ENCODE measurements at places on chromosomes 16 and 17.

GRCh38 chr16:28280881-28281836, 11.2 kb upstream of the SBK1 start:
- no peak for DNase-seq

GRCh38 chr17:2090210-2090641, 35.3 kb downstream of the HIC1 start:
- DNase-seq = no peak

GRCh38 chr16:20348365-20349185, 3.9 kb downstream of the UMOD start:
- no peak for DNase-seq

GRCh38 chr16:84043486-84044117, 1.0 kb upstream of the SLC38A8 start:
- no peak for DNase-seq

GRCh38 chr17:50198026-50198669, 3.3 kb downstream of the COL1A1 start:
- DNase-seq = no peak

DNA sequence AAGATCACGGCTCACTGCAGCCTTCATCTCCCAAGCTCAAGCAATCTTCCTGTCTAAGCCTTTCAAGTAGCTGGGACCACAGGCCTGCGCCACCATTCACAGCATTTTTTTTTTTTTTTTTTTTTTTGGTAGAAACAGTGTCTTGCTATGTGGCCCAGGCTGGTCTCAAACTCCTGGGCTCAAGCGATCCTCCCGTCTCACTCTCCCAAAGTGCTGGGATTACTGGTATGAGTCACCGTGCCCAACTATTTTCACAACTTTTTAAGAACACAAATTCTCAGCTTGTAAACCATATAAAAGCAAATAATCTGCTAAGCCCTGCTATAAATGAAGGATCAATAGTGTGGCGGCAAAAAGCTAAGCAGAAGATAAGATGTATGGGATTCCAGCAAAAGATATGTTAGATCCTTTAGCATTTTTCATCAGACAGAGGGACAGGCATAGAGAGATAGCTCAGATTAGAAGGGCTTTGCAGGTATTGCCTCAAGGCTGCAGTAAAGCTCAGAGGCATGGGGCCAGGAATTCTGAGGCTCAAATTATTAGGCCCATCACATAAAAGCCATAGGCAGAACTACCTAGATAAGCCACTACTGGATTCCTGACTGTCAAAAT, 55.1 kb downstream of the EMP2 start:
- DNase-seq = no peak

DNA sequence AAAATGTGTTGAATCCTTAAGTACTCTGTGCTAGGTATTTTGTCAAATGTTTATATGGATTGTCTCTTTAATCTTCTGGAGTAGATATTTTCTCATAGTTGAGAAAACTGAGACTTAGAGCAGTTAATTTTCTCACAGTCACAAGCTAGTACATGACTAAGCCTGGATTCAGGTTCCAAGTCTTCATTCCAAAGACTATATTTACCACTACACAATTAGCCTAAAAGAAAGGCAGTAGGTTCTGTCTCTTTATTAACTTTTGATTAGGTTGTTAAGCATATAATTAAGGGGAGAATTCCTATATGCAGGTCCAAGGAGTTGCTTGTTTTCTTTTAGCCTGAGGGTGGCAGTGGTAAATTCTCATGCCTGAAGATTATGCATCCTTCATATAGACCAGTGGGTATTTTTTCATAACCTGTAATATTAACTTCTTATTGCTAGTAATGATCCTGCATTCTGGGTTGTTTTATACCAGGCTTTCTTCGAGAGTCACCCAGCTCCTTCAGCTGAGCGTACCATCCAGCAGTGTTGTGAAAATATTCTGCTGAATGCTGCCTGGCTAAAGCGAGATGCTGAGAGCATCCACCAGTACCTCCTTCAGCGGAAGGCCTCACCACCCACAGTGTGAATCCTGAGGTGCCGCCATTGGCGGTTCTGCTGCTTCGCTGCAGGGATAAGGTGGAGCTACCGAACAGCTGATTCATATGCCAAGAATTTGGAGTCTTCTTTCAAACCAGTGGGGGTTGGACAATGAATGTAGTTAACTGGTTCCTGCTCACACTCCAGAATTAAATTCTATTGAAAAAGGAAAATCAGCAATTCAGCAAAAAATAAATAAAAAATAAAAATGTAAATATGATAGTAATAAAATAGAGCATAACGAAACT, 28.2 kb upstream of the KPNB1 start:
- DNase-seq = no peak

DNA sequence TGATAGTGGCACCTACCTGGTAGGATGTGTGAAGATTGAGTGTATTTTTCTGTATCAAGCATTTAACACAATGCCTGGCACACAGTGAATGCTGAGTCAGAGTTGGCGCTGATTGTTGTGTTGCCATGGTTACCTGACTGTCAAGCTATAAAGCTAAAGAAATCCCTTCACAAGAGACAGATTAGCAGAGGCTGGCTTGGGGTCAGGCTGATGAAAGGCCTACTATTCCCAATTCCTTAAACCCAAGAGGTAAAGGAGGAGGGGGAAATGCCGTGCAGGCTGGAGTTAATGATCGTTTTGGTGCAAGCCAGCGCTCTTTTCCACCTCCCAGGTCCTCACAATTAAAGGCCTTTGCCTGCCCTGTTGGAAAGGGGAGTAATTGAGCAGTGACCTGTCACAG, 5.9 kb downstream of the CLEC19A start:
- no peak for DNase-seq

- DNase-seq = no peak
Measured at GRCh38 chr16:85961988-85962915, 63.3 kb downstream of the IRF8 start.

- DNase-seq = no peak
Measured at GRCh38 chr16:12296991-12297390, 320.5 kb downstream of the SNX29 start.

DNA sequence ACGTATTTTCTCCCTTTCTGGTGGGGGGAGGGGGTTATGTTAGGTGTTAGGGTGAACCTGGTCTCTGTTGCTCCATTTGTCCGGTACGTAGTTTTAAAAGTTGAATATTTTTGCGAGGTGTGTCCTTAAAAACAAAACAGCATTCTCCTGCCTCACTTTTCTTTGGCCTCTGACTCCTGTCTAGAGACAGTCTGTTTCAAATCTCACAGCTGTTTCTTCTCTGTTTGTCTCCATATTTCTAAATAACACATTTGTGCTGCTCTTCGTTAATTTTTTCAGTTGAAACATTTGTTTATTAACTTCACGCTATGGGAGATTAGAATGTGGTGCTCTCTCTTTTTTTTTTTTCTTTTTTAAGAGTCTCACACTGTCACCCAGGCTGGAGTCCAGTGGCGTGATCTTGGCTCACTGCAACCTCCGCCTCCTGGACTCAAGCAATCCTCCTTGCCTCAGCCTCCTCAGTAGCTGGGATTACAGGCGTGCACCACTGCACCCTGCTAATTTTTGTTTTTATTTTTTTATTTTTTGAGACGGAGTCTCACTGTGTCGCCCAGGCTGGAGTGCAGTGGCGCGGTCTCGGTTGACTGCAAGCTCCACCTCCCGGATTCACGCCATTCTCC, 31.7 kb downstream of the RPA1 start:
- DNase-seq = no peak

DNA sequence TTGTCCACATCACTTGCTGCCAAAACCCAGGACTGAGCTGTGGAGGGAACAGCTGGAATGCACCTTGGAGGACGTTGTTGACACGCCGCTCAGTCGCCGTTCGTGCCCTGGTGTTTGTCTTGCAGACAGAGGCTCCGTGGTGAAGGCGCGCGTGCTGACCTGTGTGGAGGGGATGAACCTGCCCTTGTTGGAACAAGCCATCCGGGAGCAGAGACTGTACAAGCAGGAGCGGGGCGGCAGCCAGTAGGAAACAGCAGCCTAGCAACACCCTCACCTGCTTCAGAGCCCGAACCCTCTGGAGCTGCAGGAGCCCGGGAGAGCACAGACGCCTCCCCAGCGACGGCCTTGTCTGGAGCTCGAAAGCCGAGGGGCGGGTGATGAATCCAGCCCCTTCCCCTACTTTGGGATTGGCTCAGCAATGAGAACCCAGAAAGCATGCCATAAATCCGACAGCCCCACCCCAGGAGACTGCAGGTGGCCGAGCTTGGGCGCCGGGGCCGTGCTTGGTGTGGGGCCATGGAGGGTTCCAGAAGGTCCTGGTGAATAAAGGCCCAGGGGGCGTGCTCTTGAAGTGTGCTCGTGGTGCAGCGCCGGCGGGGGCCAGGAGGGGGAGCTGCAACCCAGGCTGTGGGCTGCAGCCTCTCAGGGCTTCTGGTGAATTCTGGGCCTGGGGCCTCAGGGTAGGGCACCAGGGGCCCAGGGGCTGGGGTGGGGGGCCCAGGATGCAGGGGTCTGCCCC, 470 bp upstream of the CDK3 start:
- DNase-seq = no peak

- no peak for DNase-seq
Measured at GRCh38 chr17:79524213-79525187, 86.4 kb downstream of the RBFOX3 start.

DNA sequence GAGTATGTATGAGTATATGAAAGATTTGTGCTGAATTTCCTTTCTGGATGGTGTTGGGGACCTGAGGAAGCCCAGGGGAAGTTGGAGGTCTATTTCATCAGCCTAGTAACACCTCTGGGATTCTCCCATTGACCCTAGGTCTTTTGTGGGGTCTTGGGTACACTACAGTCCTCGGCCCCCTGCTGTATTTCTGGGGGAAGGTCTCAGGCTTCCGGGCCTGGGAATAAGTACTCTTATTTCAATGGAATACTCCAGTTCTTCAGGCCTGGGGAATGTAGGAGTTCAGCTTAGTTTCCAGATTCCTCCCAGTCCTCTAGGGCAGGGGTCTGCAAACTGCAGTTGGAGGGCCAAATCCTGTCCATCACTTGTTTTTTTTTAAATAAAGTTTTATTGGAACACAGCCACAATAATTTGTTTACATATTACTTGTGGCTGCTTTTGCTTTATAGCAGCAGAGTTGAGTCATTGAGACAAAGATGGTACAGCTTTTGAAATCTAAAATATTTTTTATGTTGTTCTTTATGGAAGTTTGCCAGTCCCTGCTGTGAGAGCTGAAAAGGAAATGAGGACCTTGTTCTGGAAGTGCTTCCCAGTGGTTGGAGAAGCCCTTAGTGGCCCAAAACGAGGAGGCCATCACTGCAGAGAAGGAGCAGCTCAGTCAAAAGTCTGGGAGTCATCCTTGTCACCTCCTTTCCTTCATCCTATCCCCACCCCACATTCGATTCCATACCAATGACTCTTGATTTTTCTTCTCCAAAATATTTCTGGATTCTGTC, 142.5 kb upstream of the HS3ST2 start:
- DNase-seq = no peak

- no peak for DNase-seq
Measured at GRCh38 chr17:70355185-70355584, 185.9 kb downstream of the KCNJ2 start.

GRCh38 chr16:52070341-52071057, 476.4 kb downstream of the TOX3 start:
- no peak for DNase-seq

GRCh38 chr17:2137342-2138098, 82.6 kb downstream of the HIC1 start:
- no peak for DNase-seq

GRCh38 chr17:79622776-79623175, 11.9 kb upstream of the RBFOX3 start:
- DNase-seq = no peak

DNA sequence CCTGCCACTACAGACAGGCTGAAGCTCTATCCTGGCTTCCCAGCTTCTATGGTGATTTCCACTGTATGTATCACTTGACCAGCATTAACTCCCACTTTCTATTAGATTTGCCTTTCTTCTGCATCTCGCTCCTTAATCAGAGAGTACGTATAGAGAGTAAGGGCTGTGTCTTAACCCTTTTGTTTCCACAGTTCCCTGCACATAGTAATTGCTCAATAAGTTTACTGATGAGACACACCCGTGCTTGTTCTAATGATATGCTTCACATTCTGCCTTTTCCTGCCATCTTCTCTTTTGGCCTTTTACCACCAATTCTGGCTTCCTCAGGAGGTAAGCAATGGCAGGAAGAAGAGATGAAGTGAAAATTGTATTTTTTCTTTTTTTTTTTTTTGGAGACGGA, 20.6 kb upstream of the USP36 start:
- no peak for DNase-seq

GRCh38 chr17:41478237-41478636, 2.7 kb downstream of the KRT35 start:
- DNase-seq = no peak

DNA sequence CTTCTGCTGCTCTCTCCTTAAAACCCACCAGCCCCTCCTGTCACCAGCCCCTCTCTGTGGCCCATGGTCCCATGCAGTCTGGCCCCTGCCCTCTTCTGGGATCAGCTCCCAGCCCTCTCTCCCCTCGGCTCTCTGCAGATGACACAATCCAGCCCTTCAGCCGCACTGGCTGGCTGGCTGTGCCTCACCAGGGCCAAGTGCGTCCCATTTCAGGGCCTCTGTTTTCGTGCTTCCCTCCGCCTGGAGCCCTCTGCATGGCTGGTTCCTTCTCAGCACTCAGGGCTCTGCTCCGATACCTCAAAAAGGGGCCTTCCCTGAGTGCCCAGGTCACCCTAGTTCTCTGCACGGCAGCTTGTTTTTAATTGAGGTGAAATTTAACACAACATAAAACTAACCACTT, 124.3 kb downstream of the SOCS1 start:
- DNase-seq = no peak

- DNase-seq = no peak
Measured at GRCh38 chr17:80901319-80901718, 90.3 kb upstream of the CHMP6 start.

DNA sequence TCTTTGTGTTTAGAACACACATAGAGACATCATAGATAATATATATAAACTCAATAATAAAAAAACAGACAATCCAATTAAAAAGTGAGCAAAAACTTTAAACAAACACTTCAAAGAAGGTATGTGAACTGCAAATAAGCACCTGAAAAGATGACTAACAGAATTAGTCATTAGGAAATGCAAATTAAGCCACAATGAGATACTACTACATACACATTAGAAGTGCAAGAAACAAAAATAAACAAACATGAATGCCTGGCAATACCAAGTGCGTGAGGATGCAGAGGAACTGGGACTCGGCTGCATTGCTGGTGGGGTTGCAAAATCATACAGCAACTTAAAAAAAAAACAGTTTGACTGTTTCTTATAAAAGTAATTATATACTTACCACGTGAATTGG, 799.0 kb downstream of the KCNJ2 start:
- DNase-seq = no peak

DNA sequence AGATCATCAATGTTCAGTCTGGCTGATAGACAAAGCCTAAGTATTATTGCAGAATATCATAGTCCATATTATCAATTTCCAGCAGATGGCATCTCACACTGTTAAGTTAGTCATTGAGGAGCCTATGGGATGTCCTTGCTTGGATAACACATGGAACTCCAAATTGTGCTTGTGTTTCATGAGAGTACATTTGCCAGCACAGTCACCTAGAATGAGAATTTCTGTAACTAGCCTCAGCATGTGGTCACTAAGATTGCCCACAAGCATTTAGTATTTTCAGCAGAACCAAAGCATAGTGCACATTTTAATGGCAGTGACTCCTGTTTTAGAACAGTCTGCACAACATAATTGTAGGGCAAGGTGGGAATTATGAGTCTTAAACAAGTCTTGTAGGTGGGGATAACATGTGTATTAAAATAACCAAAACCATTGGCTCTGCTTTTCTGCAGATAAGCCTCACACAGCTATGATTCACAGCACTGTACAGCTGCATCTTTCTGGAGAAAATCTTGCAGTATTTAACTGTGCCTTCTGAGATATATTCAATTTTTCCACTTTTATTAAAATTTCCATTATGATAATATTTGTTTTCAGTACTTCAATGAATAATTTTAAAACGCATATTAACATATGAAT, 882.8 kb upstream of the SOX9 start:
- DNase-seq = no peak
